NCI-H2029 treated with DMSO at 0.1 percent for 48 hours (cell line): ENCODE measurements at places on chromosomes 11 and 22.

GRCh38 chr11:64784813-64785581 lies 6.7 kb upstream of the SF1 start:
- no peak for DNase-seq

DNA sequence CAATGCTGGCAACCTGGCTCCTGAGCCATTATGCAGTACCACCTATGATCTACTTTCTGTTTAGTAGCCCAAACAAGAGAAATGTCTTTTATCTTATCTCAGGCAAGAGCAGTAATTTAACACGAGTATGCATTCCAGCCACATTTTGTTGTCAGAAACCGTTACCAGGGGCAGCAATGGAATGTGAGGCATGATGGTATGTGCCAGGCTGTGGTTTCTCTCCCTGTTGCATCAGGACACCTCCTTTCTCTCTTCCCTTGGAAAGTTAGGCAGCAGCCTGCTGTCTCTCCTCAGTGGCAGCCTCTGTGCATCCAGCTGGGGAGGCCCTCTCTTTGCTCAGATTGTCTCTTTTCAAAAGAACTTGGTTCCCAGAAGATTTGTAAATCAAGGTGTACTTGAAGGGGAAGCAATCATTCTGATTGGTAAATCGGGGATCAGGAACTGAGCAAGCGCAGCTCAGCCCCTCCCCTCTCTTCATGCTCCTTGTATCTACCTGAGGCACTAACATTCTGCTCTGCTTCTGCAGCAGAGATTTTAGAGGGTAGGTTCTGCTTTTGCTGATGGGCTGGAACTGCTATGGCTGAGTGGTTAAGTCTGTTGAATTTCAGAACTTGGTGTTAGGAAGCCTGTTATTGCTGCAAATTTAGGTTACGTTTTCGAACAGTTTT lies 229.2 kb downstream of the ADAMTS15 start:
- DNase-seq = no peak

GRCh38 chr11:94814272-94814976 lies 46.3 kb downstream of the AMOTL1 start:
- DNase-seq = no peak

DNA sequence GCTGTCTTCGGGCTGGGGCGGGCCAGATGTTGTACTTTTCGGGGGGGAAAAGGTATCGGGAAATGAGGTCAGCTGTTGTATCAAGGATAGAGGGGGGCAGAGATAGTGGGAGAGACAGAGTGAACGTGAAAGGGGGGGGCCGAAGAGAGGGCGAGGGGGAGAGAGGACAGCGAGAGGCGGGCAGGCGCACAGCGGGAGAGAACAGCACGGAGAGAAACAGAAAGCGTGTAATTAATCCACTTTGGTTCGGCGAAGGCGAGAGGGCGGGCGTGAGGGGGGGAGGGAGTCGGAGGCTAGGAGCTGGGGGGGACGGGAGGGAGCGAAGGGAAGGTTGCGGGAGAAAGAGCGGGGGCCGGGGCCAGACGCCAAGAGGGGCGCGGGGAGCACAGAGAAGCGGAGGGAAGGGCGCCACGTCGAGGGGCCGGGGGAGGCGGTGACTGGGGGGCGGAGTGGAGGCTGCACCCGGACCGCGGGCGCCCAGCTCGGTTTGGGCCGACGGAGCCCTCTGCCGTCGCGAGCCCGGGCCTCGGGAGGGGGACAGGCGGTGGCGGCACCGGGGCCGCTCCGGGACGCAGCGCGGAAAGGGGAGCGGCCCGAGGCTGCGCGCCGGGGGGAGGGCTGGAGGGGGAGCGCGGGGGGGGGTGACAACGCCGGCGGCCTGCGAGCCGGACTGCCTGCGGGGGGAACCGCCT lies 612 bp downstream of the IGF2 start:
- DNase-seq = no peak

GRCh38 chr22:28904211-28904896 lies 21.0 kb downstream of the ZNRF3 start:
- no peak for DNase-seq

- no peak for DNase-seq
Measured at GRCh38 chr22:25630447-25630846, 66.0 kb downstream of the GRK3 start.

DNA sequence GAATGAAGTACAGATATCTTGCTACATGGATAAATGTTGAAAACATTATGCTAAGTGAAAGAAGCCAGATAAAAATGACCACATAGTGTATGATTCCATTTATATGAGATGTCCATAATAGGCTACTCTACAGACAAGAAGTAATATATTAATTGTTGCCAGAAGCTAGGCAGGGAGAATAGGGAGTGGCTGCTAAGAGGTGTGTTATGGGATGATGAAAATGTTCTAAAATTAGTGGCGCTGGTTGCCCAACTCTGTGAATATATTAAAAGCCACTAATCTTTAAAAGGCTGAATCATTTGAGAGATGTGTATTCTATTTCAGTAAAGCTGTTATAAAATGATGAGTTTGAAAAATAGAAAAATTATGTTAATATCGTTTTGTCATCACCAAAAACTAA lies 144.4 kb downstream of the NCAM1 start:
- DNase-seq = no peak

DNA sequence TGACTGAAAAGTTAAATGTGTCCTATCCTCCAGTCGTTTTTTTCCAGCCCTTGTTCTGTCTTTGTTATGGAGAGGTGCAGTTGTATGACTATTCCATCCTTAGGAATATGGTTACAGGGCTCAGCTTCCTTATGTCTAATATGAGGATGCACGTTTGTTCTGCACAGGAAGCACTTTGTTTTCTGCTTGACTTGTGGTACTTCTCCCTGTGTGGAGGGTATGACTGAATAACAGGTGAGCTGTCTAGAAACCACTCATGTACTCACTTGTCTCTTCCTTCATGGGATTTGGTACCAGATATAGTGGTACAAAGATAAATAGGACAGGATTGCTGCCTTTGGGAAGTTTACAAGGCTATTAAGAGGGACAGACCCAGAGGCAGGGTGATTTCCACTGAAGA lies 17.4 kb downstream of the CABIN1 start:
- no peak for DNase-seq

- DNase-seq = no peak
Measured at GRCh38 chr11:111944651-111945051, 7.5 kb downstream of the DIXDC1 start.

DNA sequence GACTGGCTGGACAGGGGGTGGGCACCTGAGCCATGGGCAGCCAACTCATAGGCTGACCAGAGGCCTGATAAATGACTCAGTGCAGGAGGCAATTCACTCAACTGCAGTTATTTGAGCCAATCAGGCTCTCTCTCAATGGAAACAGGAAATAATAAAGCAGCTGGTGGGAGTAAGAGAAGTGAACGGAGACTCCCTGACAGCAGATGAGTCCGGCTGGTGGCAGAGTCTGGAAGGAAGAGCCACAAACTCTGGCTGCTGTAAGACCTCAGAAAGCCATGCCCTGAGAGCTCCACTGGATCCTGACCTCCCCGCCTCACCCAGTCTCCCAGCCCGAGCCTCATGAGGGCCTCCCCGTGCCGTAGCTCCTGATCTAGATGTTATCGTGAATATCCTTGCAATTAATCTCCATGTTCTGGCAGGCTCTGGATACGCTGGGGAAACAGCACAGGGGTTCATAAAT lies 69.8 kb downstream of the TRIM29 start:
- DNase-seq = no peak

DNA sequence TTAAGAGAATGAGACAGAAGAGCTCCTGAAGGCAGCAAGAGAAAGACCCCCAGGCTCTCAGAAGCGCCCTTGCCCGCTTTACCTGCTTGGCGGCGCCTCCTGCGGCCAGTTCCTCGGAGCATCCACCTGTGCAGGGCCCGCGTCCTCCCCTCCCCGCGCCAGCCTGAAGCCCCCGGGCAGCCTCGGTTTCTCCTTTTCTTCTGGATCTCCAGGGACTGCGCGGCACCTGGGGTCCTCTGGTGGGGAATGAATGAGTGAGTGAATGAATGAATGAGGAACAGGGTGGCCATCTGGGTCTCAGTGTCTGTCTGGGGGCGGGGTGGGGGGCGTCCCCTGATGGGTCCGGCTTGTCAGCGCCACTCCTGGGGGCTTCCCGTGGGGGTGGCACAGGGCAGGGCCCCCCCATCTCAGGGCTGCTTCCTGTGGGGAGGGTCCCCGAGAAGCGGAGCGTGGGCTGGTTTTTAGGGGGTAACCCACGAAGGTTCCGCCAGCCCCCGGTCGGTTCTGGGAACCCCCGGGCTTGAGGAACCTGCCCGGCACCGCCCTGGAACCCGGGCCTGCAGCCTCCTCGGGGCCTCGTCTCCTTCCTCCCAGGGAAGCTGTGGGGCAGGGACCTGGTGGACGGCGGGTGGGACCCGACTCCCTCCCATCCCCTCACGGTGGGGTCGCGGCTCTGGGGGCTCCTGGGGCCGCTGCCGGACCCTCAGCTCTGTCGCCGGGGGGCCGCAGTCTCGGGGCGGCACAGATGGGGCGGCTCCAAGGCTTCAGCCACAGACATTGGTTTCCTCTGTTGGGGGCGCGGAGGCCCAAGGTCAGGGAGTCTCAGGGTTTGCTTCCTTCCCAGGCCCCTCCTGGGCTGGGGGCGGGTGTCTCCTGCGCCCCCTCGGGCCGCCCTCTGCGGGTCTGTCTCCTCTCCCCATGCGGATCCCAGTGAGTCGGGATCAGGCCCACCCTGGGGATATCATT lies 8.3 kb upstream of the KRTAP5-7 start:
- DNase-seq = no peak

DNA sequence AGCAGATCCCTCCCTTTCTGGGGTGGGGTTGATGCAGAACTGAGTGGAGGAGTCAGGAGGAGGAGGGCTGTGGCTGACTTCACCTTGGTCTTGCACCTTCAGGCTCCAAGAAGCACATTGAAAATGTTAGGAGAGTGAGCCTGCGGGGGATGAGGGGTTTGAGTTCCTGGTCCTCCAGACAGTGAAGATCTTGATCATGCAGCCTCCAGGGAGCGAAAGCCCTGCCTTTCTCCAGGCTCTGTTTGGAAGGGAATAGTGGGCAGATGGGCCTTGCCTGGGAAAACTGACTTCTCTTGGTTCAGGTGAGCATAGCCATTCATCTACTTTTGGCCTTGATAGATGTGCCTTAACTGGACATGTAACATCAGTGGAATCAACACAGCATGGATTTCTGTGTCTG lies 267.6 kb upstream of the B3GAT1 start:
- DNase-seq = no peak

DNA sequence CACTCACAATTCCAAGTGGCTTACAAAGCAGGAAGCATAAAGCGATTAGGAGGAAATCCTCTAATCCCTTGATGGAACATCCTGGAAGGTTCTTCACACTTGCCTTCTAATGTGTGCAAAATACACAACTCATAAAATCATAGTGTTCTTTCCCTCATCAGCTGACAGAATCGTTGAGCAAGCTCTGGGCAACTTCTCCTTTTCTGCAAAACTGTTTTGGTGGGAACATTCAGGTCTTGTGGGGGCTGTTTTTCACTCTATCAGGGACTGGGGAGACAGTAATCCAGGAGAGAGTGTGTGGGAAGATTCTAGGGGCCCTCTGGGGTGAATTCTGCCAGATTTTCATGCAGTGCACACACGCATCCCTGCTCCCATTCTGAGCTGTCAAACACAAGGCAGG lies 53.2 kb downstream of the IRAG1 start:
- DNase-seq = no peak

GRCh38 chr11:12319988-12320387 lies 57.4 kb upstream of the PARVA start:
- DNase-seq = no peak

GRCh38 chr11:44199816-44200215 lies 104.3 kb downstream of the EXT2 start:
- DNase-seq = peak; percentile 7

GRCh38 chr11:12076840-12077534 lies 33.4 kb upstream of the MICAL2 start:
- DNase-seq = no peak

DNA sequence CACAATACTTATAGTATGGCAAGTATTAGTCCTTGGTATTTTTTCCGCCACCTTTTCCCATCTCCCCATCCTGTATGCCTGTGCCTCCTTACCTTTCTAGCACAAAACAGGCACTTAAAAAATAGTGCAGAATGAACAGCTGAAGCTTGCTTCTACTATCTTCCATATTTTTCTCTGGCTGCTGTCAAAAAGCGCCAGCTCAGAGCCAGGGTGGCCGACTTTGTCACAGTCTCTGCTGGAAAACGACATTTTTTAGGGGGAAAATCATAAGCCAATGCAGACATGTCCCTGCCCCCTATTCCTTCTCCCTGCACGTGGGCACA lies 26.5 kb upstream of the ROBO3 start:
- DNase-seq = no peak

- no peak for DNase-seq
Measured at GRCh38 chr11:64826578-64827450, 16.5 kb upstream of the MEN1 start.

- DNase-seq = peak; percentile 62
Measured at GRCh38 chr11:35390737-35391682, 28.3 kb downstream of the SLC1A2 start.

- no peak for DNase-seq
Measured at GRCh38 chr11:34013898-34014571, 37.5 kb upstream of the CAPRIN1 start.

DNA sequence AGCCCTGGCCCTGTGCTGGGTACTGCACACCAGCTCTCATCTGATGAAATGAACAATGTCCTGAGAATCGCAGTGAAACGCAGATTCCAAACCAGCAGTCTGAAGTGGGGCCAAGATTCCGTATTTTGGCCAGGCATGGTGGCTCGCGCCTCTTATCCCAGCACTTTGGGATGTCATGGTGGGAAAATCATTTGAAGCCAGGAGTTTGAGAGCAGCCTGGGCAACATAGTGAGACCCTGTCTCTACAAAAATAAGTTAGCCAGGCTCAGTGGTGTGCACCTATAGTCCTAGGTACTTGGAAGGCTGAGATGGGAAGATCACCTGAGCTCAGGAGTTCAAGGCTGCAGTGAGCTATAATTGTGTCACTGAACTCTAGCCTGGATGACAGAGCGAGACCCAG lies 13.0 kb downstream of the LIF start:
- no peak for DNase-seq

GRCh38 chr11:103228807-103229206 lies 119.6 kb downstream of the DYNC2H1 start:
- DNase-seq = no peak

- DNase-seq = no peak
Measured at GRCh38 chr22:31625661-31626426, 36.2 kb downstream of the PISD start.

- no peak for DNase-seq
Measured at GRCh38 chr11:89625171-89625570, 84.9 kb upstream of the TRIM77 start.
